Activated T-cell treated with anti-CD3 and anti-CD28 coated beads, Interleukin-2, amount 50 U/mL, for 1 hour (primary cell): ENCODE measurements at places on chromosomes 12 and 14.

- DNase-seq, result no peak
Observed at GRCh38 chr12:122003651-122004611, 17.8 kb upstream of the BCL7A start.

- DNase-seq, result no peak
Observed at GRCh38 chr14:65149116-65149515, 46.8 kb upstream of the MAX start.

GRCh38 chr12:69112616-69113015 lies 126.8 kb upstream of the CPSF6 start:
- no peak for DNase-seq

- no peak for DNase-seq
Observed at GRCh38 chr14:99407416-99407815, 73.2 kb downstream of the SETD3 start.

- no peak for DNase-seq
Observed at GRCh38 chr12:42296503-42297109, 29.3 kb downstream of the ZCRB1 start.

GRCh38 chr14:56057071-56057741 lies 61.0 kb upstream of the PELI2 start:
- no peak for DNase-seq

DNA sequence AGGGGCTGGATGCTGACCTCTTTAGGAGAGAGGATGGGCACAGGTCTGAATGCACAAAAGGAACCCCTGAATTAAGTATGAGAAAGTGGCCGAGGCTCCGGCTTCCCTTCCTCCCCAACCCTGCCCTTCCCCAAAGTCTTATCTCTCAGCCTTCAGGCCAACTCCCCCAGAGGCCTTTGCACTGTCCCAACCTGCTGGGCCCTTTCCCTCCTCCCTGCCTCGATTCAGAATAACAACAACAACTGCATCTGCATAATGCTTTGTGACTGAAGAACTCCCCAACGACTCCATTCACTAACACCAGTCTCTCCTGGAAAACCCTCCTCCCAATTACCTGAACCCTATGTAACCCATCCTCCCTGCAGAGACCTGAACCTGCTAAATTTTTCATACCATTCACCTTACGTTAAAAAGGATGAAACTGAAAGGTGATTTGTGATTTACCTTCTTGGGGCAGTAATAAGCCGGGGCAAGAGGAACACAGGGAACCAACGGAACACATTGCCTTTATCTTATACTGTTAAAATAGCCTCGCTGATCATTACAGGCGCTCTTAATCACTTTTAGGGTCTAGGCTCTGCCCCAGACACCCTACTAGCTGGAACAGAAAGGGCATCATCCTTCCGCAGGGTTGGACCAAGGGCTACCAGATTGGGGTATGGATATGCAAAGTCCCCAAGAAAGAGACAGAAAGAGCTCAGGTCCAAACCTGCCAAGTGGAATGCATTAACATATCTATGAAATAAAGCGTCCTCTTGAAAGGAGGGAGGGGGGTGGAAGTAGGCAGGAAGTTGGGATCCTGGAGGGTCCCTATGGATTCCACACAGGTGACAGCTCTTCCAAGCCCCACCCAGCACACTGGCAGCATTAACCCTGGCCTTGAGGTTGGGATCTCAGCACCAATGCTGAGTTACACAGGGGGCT lies 24.2 kb upstream of the FOXN3 start:
- DNase-seq, result no peak

GRCh38 chr12:81533054-81533453 lies 226.1 kb downstream of the PPFIA2 start:
- DNase-seq, result no peak

- DNase-seq, result no peak
Observed at GRCh38 chr14:40850191-40850590, 756.5 kb upstream of the LRFN5 start.
